Testis (tissue), 5 donors: ENCODE measurements at places on chromosomes 6 and 20.
A peak's percentile ranks its signal among the peaks of the same experiment; 100 is the strongest.

- no peak for DNase-seq
Observed at GRCh38 chr6:34158876-34159275, 13.0 kb upstream of the GRM4 start.

DNA sequence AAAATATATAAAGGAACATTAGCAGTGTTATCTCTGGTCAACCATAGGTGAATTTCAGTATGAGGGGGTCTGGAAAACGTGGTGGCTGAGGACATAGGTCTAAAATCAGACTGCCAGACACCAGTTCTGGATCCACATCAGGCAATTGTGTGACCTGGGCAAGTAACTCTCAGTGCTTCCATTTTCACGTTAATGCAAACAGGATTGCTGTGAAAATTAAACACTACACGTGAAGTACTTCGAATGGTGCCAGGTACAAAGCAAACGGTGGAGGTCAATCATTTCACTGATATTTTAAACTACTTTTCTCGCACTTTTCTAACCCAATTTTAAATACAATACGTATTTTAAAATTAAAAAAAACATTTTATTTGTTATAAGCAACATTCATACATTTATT is 315.7 kb downstream of the TRDN start:
- no peak for DNase-seq

- no peak for DNase-seq
Observed at GRCh38 chr6:7737867-7738266, 12.0 kb downstream of the BMP6 start.

DNA sequence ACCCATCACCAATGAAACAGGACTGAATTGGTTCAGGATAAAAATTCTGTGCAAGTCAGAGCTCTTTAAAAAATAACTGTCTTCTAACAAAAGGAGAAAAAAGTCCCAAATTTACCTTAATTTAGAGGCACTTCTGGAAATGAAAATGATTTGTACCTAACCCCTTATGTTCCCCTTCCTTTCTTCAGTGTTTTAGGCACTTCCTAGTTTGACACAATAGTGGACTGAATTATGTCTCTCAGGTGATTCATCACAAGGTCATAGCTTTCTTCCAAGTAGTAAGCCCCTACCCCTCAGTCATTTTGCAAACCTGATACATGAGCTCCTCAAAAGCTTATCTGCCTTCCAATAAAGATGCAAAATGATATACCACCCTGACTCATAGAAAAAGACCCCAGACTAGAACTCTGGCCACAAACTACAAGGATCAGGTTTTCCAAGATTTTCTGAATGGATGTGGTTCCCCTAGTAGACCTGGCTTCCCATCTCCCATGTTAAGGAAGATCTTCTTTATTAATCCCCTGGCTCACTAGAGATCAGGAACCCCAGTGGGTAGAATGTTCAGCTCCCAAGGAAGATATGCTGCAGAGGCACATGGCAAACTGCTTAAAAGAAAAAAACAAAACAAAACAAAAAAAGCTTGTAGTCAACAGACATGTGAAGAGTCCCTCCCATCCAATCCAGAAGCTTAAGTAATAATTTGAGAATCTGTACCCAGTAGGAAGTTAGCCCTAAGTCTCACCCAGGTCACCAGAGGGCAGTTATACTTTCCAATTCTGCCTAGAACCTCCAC is 3.6 kb downstream of the PPP1R10 start:
- no peak for DNase-seq

DNA sequence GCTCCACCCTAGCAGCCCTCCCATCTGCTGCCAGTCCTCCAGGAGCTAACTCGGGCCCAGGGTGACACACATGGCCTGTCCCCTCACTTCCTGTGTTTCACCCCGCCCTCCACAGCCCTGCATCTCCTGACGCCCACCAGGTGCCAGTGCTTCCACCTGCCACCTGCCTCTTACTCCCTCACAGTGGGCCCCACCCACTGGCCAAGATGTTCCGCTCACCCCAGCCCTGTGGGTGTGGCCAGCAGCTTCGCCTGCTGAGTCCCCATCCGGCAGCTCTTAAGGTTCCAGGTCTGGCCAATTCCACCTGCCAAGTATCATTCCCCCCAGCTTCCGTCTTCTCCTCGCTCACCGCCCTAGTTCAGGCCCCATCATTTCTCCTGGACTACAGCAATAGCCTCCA is 184.1 kb downstream of the MBOAT1 start:
- no peak for DNase-seq

- peak; percentile 42 for DNase-seq
Observed at GRCh38 chr20:52313341-52313963, 121.9 kb upstream of the ZFP64 start.

DNA sequence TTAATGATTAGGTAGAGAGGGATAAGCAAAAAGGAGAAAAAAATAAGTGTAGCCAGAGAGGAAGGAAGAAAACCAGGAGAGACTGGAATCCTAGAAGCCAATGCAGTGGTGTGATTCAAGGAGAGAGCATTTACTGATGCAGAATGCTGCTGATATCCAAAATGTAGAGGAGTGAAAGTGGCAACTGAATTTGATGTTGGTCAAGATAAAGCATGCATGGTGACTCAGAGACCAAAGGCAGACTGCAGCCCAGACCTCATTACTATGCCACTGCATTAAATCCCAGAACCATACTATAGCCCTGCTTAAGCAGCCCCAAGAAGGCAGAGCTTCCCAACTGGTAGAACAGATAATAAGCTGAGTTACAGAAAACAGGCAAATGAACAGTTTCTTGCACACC is 15.8 kb downstream of the KLHL32 start:
- no peak for DNase-seq

GRCh38 chr20:16262594-16262993 is 310.7 kb downstream of the KIF16B start:
- DNase-seq: no peak
